ENCODE measurements at places on chromosomes 5 and 9.

- no peak for DNase-seq
Measured at GRCh38 chr5:64344501-64344900, 161.3 kb upstream of the RGS7BP start.

GRCh38 chr9:134562146-134562849, 79.3 kb upstream of the COL5A1 start:
- no peak for DNase-seq

DNA sequence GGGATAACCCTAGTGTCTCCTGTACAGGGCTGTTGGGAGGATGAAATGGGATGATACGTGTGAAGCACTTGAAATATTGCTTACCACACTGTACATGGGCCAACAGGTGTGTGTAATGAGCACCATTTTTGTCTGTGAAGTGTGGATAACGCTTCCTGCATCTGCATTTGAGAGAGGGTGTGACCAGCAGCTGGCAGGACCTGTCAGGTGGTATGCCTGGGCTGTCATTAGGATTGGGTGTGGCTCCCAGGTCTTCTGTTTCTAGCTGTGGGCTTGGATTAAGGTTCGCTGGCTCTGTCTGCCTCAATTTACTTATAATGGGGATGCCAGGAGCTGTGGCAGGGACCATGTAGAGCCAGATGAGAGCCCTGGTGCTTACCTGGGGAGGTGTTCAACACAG, 74.4 kb downstream of the PRRT1B start:
- DNase-seq: no peak

- DNase-seq: no peak
Measured at GRCh38 chr9:98372077-98372836, 116.8 kb upstream of the TBC1D2 start.

Measured in activated effector memory CD4-positive, alpha-beta T cell treated with Interleukin-2 at 50 U/mL for 16 hours (primary cell).